Ovary (tissue), 10 donors: ENCODE measurements at places on chromosomes 13 and 19. TPM values are rescaled to one million over a fixed set of nuclear protein-coding genes. Genes with fewer than 3 reads are reported as not detected.

Gene ZNF582
- total RNA-seq: 11.1 TPM

Gene NDUFA7
- 32.0 TPM for total RNA-seq

Gene CGB3
- not detected for total RNA-seq

Gene MISP3
- total RNA-seq: 1.3 TPM

Gene TBXA2R
- total RNA-seq: 3.3 TPM

Gene DIRAS1
- 8.0 TPM for total RNA-seq

Gene EXOC3L2
- total RNA-seq: 2.4 TPM

Gene TEX29
- 0.35 TPM for total RNA-seq

Gene DAND5
- total RNA-seq: not detected

Gene ANGPTL4
- 35.0 TPM for total RNA-seq

Gene MRPL34
- total RNA-seq: 52.1 TPM

Gene LIM2
- total RNA-seq: not detected

Gene ZNF121
- 20.4 TPM for total RNA-seq

DNA sequence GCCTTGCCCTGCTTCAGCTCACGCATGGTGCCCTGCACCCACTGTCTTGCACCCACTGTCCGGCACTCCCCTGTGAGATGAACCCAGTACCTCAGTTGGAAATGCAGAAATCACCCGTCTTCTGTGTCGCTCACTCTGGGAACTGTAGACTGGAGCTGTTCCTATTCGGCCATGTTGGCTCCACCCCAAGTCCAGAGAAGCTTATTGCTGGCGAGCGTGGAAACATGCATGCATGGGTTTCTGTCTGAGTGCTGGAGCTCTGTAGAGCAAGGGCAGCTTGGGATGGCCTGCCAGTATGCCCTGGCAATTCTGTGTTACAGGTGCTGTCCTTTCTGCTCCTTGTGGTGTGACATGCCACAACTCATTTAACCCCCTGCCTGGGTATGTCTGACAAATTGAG is 152.8 kb downstream of the SHISA2 start:
- H3K4me3 ChIP-seq: no peak overlapping the region
- no peaks in the 10 kb centered on the region for H3K36me3 ChIP-seq
- no peak overlapping the region for H3K27ac ChIP-seq

DNA sequence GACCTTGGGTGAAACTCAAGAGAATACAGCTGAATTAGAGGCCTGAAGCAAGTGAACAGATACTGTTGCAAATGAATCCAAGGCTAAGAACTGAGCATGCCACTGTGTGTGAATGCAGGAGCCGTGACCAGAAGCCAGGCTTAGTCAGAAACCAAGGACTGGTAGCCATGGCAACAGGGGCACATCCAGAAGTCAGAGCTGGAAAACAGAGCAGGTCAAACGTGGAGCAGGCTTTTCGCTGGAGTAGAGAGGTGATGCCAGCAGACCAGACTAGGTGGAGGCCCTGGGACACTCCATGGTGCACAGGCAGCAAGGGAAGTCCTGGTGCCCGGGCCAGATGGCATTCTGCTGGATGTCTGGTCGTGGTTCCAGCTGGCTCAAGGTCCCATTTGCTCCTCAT is 564.1 kb downstream of the PCDH9 start:
- no peaks in the 10 kb centered on the region for H3K36me3 ChIP-seq
- no peak overlapping the region for H3K4me3 ChIP-seq
- H3K27ac ChIP-seq: no peak overlapping the region
- no peaks in the 10 kb centered on the region for H3K4me1 ChIP-seq
- H3K27me3 ChIP-seq: no peaks in the 10 kb centered on the region

DNA sequence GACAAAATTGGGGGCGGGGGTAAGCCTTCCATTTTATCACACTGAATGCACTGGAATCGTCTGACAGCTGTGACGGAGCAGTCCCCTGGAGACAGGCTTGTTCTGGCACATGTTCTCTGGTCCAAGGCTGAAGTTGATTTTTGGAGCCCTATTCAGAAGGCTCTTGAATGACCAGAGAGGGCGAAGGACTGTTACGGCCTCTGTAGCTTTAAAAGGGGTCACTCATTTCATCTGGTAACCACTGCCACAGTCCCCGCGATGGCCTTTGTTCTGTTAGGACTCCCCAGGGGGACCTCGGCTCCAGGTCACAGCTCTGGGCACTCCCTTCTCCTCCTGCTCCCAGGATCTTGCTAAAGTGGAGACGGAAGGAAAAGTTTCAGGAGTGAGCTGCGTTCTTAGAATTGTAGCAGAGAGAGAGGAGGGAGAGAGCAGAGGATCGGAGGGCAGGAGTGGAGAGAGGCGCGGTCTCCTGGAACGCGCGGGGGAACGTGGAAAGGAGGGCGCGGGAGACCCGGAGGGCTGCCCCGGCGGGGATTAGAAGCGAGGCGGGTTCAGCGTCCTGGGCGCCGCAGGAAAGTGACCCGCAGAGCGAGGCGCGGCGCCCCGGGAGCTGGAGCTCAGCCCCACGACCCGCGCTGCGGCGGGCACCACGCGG is 134.3 kb upstream of the MYO16 start:
- no peak overlapping the region for H3K4me3 ChIP-seq
- no peaks in the 10 kb centered on the region for H3K4me1 ChIP-seq
- no peaks in the 10 kb centered on the region for H3K27me3 ChIP-seq
- H3K36me3 ChIP-seq: no peaks in the 10 kb centered on the region
- no peak overlapping the region for H3K27ac ChIP-seq
- DNase-seq: no peak

DNA sequence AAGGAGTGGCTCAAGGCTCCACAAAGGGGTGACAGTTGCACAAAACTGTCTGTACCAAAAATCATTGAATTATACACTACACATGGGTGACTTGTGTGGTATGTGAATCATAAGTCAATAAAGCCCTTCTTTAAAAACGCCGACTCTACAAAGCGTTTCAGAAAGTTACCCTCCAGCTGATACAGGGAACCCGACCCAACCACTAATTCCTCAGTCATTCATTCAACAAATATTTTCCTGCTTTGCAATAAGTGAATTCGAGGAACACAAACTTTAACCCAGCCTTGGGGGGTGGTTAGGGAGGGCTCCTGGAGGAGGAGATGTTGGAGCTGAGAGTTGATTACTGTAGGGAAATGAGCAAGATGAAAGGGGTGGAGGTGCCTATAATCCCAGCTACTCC is 32.0 kb downstream of the LTBP4 start:
- H3K27me3 ChIP-seq: no peaks in the 10 kb centered on the region
- DNase-seq: no peak
- no peaks in the 10 kb centered on the region for H3K4me1 ChIP-seq
- no peak overlapping the region for H3K27ac ChIP-seq
- no peak overlapping the region for H3K4me3 ChIP-seq

DNA sequence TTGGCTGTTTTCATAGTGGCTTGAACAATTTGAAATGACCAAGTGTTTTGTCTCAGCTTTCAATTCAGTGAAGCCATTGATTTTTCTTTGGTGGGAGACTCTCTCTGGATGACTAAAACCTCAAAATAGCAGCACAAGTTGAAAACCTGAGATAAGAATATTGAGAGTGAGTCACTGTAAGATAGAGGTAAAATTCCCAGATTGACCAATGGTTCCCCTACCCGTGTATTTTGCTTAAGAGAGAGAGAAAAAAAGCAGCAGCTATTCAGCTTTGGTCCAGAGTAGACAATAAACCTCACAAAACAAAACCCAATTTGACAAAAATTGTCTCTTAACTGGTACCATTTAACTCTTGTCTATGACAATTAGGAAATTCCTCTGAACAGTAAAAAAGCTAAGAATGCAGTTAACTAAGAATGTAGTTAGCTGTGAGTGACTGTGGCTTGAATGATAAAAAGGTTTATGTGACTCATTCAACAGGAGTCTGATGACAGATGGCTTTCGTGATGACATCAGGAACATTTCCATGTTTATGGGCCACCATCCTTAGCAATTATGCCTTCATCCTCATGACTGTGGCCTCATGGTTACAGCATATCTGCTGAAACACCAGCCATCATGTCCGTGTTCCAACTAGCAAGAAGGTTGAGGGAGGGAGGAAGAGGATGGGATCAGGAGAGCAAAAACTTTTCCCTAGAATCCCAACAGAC is 356.9 kb downstream of the NDFIP2 start:
- no peaks in the 10 kb centered on the region for H3K27me3 ChIP-seq
- DNase-seq: no peak
- no peak overlapping the region for H3K27ac ChIP-seq
- no peak overlapping the region for H3K4me3 ChIP-seq

- no peaks in the 10 kb centered on the region for H3K36me3 ChIP-seq
- no peaks in the 10 kb centered on the region for H3K27me3 ChIP-seq
- no peak overlapping the region for H3K27ac ChIP-seq
- no peak for DNase-seq
- no peak overlapping the region for H3K4me3 ChIP-seq
These were observed 1299.2 kb upstream of the SPRY2 start for GRCh38 chr13:81639984-81640582.

- H3K36me3 ChIP-seq: no peaks in the 10 kb centered on the region
- H3K27me3 ChIP-seq: no peaks in the 10 kb centered on the region
- peak overlapping the region; percentile 61 for H3K4me3 ChIP-seq
- H3K27ac ChIP-seq: peak overlapping the region; percentile 98
These were observed 1.4 kb upstream of the TSHZ3 start for GRCh38 chr19:31350693-31351055.

DNA sequence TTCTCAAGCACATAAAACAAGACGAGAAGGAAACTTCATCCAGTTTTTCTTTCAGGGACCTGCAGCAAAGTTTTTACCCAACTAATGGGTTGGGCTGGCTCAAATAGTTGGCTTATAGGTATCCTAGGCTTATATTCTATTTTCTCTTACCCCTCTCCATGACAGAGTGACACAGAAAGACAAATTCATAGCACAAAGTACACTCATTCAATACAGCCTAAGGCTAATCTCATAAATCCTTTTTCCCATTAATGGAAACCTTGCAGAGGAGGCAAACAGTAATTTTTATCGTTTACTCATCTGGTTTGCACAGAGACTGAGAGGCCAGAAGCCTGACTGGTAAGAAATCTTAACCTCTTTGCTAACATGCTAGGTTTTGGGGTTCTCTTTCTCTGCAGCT is 1589.9 kb downstream of the SLITRK1 start:
- H3K27me3 ChIP-seq: no peaks in the 10 kb centered on the region

GRCh38 chr13:102825921-102826706 is 19.7 kb upstream of the ERCC5 start:
- H3K36me3 ChIP-seq: no peaks in the 10 kb centered on the region
- no peaks in the 10 kb centered on the region for H3K27me3 ChIP-seq
- no peaks in the 10 kb centered on the region for H3K4me1 ChIP-seq
- no peak overlapping the region for H3K27ac ChIP-seq
- no peak overlapping the region for H3K4me3 ChIP-seq
- DNase-seq: no peak

GRCh38 chr19:16175954-16176353 is 2.6 kb upstream of the CIB3 start:
- no peaks in the 10 kb centered on the region for H3K4me1 ChIP-seq
- DNase-seq: no peak

- H3K4me1 ChIP-seq: no peaks in the 10 kb centered on the region
- no peaks in the 10 kb centered on the region for H3K36me3 ChIP-seq
- H3K27me3 ChIP-seq: no peaks in the 10 kb centered on the region
- no peak overlapping the region for H3K27ac ChIP-seq
- DNase-seq: no peak
- no peak overlapping the region for H3K4me3 ChIP-seq
These were observed 135.6 kb downstream of the KLF12 start for GRCh38 chr13:73998631-73999030.

DNA sequence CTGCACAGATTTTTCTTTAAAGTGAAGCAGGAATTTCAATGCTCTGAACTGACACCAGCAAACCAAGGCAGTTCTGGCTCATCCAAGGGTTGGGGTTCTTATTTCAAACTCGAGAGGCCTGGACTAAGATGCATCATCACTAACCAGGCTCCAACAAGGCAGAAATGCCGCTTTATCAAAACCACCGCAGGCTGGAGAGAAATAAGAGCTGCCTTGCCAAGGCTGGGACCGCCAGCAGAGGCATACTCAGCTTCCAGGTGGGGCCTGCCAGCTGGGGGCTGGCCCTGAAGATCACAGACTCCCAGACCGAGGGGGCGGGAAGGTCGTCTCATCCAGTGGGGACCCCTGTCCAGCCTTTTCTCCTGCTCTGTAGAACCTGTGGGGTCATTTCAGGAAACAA is 37.4 kb upstream of the GAS6 start:
- H3K4me3 ChIP-seq: no peak overlapping the region
- H3K27me3 ChIP-seq: no peaks in the 10 kb centered on the region
- no peaks in the 10 kb centered on the region for H3K4me1 ChIP-seq
- H3K36me3 ChIP-seq: no peaks in the 10 kb centered on the region
- no peak overlapping the region for H3K27ac ChIP-seq

DNA sequence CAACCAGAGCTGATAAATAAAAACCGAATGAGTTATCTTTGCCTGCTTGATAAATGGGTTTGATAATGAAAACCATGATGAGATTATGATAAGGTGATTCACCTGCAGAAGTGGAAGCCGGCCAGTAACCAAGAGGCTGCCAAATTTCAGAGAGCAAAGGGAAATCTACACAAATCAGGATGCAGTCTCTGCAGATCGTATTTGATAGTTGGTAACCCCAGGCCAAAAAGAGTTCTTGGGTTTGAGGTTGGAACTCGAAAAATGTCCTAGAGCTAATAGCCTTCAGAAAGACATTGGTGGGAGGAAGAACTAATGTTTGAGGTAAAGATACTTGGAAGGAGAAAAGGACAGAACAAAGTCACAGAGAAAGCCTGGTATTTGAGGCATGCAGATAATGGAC is 9.6 kb upstream of the LATS2 start:
- H3K27ac ChIP-seq: no peak overlapping the region
- H3K4me3 ChIP-seq: no peak overlapping the region
- H3K27me3 ChIP-seq: no peaks in the 10 kb centered on the region
- DNase-seq: no peak
- peaks cover 2% of the 10 kb centered on the region for H3K4me1 ChIP-seq

GRCh38 chr13:43831088-43831487 is 44.3 kb upstream of the ENOX1 start:
- H3K36me3 ChIP-seq: no peaks in the 10 kb centered on the region
- no peak overlapping the region for H3K4me3 ChIP-seq
- no peak for DNase-seq
- H3K27ac ChIP-seq: no peak overlapping the region
- H3K27me3 ChIP-seq: no peaks in the 10 kb centered on the region

DNA sequence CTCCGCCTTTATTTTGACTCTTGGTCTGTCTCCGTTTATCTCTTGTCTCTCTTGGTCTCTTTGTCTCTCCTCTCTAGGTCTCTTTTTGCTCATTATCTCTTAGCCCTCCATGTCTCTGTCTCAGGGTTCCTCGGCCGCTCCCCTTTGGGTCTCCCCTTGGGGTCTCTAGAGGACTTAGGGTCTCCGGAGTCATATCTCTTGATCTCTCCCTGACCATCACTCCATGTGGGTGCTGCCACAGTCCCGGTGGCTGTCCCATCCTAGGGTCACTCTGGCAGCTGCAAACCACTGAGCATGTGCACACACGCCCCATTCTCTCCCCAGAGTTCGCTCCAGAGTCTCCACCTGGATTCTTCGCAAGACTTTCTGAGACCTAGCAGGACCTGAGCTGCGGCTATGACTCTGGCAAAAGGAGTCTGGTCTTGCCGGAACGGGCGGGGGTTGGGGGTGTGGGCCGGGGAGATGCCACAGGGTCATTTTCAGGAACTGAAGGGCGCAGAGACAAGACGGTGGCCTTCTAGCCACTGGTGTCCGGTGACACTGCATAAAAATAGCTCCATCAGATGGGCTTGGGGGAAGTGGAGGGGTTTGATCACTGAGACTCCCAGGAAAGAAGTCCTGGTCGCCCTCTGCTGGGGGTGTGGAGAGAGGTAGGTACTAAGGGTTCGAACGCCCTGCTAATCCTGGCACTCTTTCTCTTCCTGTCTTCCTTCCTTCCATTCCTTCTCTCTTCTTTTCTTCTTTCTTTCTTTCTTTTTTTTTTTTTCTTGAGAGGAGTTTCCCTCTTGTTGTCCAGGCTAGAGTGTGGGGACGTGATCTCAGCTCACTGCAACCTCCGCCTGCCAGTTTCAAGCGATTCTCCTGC is 1.2 kb upstream of the KCNA7 start:
- no peaks in the 10 kb centered on the region for H3K4me1 ChIP-seq
- H3K27me3 ChIP-seq: peaks cover 3% of the 10 kb centered on the region
- H3K36me3 ChIP-seq: no peaks in the 10 kb centered on the region
- no peak for DNase-seq
- no peak overlapping the region for H3K27ac ChIP-seq
